Stimulated activated CD4-positive, alpha-beta T cell treated with anti-CD3 and anti-CD28 coated beads, TNF-alpha, amount 100 ng/mL, for 1 hour (primary cell): ENCODE measurements at places on chromosomes 1 and 21.
A peak's percentile ranks its signal among the peaks of the same experiment; 100 is the strongest.

- no peak for DNase-seq
Observed at GRCh38 chr1:248823517-248824001, 2.2 kb downstream of the SH3BP5L start.

DNA sequence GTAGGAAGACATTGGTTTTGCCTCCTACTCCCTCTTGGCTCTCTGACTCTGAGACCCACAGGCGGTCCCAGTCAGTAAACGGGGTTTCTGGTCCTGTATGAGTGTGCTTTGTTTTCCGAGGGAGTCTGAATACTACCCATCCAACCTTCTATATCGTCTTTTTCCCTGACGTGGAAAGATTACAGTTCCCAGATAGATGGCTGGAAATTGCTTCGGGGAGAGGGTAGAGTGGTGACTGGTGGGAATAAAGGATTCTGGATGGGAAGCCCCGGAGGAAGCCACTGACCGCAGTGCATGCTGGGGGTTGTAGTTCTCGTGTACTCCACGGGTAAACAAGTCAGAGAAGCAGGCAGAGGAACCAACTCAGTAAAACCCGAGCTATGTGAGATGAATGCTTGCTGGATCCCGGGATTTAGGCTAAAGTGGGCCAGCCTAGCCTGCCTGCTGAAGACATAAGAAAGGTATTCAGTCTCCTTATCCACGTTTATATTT lies 66.2 kb upstream of the IRF2BP2 start:
- peak; percentile 8 for DNase-seq

GRCh38 chr1:181583598-181583997 lies 100.3 kb downstream of the CACNA1E start:
- no peak for DNase-seq

- DNase-seq = no peak
Observed at GRCh38 chr1:214500340-214501055, 50.9 kb downstream of the PTPN14 start.

- DNase-seq = no peak
Observed at GRCh38 chr1:34361781-34362357, 185.2 kb downstream of the C1orf94 start.

GRCh38 chr1:232483826-232484225 lies 146.1 kb downstream of the SIPA1L2 start:
- DNase-seq = no peak

- no peak for DNase-seq
Observed at GRCh38 chr1:217140041-217140901, 417.0 kb upstream of the ESRRG start.
